ENCODE measurements at places on chromosomes 12 and 14.

GRCh38 chr14:93676416-93676958, 111.8 kb downstream of the PRIMA1 start:
- DNase-seq = no peak

DNA sequence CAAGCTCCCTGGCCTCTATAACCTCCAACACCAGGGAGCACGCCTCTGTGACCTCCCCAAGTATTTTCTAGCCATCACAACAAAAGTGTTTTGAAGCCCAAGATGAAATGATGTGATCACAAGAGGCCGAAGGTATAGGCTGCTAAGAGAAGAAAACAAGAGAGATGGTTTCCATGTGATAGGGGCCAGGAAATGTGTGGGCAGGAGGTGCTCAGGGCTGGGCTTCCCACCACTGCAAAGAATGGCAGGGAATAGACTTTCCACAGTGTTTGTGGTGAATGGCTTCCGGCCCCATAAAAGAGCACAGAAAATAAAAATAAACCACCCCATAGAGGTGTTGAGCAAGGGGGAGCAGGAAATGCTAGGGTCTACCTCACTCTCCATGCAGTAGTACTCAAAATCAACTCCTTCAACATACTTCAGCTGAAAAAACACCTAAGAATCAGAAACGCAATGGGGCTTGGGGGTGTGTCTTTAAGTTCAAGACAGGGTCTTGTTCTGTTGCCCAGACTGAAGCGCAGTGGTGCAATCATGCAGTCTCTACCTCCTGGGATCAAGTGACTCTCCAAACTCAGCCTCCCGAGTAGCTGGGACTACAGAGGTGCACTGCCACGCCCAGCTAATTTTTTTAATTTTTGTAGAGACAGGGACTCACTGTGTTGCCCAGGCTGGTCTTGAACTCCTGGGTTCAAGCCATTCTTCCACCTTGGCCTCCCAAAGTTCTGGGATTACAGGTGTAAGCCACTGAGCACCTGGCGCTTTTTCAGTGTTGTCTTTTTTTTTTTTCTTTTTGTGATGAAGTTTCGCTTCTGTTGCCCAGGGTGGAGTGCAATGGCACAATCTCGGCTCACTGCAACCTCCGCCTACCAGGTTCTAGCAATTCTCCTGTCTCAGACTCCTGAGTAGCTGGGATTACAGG, 27.1 kb downstream of the DAD1 start:
- no peak for DNase-seq

- no peak for DNase-seq
Observed at GRCh38 chr14:91320266-91320665, 75.8 kb upstream of the GPR68 start.

DNA sequence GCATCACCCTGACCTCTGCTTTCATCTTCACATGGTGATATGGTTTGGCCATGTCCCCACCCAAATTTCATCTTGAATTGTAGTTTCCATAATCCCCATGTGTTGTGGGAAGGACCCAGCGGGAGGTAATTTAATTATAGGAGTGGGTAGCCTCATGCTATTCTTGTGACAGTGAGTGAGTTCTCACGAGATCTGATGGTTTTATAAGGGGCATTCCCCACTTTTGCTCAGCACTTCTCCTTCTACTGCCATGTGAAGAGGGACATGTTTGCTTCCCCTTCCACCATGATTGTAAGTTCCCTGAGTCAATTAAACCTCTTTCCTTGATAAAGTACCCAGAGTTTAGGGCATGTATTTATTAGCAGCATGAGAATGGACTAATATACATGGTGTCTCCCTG, 38.2 kb downstream of the TMBIM6 start:
- no peak for DNase-seq

- no peak for DNase-seq
Observed at GRCh38 chr14:72523424-72524294, 370.2 kb downstream of the DPF3 start.

- DNase-seq = no peak
Observed at GRCh38 chr12:3205742-3206519, 128.8 kb downstream of the TSPAN9 start.

Measured in NCI-H1436 treated with DMSO at 0.1 percent for 48 hours (cell line).